ENCODE measurements at places on chromosomes 3 and 15. TPM values are rescaled to one million over a fixed set of nuclear protein-coding genes. Genes with fewer than 3 reads are reported as not detected.

DNA sequence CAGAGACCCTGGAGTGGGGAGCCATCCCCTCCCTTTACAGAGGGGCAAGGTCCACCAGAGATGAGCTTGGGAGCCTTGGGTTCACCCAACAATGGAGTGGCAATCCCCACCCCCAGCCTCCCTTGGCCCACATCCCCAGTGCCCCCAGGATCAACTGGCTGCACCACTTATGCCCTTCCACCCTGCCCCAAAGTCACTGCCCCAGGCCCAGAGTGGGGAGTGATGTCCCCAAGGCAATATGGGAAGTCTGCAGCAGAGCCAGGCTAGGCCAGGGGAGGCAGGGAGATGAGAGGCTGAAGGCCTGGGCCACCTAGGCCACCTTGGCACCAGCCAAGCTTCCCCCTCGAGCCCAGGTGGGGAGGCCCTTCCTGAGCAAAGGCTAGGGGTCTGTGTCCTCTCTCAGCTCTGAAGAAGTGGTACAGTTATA, 145.5 kb downstream of the SMAD6 start:
- H3K4me1 ChIP-seq: peaks cover 78% of the 10 kb centered on the region
- no peaks in the 10 kb centered on the region for H3K36me3 ChIP-seq
- no peaks in the 10 kb centered on the region for H3K27me3 ChIP-seq
- H3K27ac ChIP-seq: no peak overlapping the region
- DNase-seq: no peak
- no peak overlapping the region for H3K4me3 ChIP-seq

DNA sequence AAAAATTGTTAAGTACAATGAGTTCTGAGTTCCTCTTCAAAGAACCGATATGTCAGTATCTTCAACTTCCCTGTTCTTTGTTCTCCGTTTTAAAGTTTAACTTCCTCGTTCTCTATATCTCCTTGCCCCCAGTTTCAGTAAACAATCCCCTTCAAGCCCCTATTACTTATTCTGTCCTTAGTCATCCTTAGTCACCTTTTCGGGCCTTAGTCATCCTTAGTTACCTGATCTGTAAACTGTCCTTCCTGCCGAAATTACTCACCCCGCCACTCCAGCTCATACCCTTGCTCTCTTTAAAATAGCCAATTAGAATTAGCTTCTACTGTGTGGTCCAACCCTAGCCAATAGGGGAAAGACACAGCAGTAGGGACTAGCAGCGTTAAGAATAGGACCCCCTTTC, 1165.6 kb downstream of the NSUN3 start:
- peaks cover 8% of the 10 kb centered on the region for H3K36me3 ChIP-seq
- H3K4me3 ChIP-seq: no peak overlapping the region
- H3K27me3 ChIP-seq: no peaks in the 10 kb centered on the region
- H3K4me1 ChIP-seq: no peaks in the 10 kb centered on the region
- H3K27ac ChIP-seq: no peak overlapping the region

- peak overlapping the region; percentile 93 for H3K27ac ChIP-seq
- peak overlapping the region; percentile 30 for H3K4me3 ChIP-seq
- DNase-seq: no peak
- H3K36me3 ChIP-seq: peaks cover 4% of the 10 kb centered on the region
Observed at GRCh38 chr15:66740802-66741201, 38.8 kb downstream of the SMAD6 start.

The TUBGCP4 gene
- total RNA-seq: 26.3 TPM

- H3K4me3 ChIP-seq: no peak overlapping the region
- no peak for DNase-seq
- no peak overlapping the region for H3K27ac ChIP-seq
- no peaks in the 10 kb centered on the region for H3K27me3 ChIP-seq
- no peaks in the 10 kb centered on the region for H3K4me1 ChIP-seq
- H3K36me3 ChIP-seq: no peaks in the 10 kb centered on the region
Observed at GRCh38 chr3:94402126-94402525, 339.3 kb downstream of the NSUN3 start.

The SERINC4 gene
- 0.09 TPM for total RNA-seq

DNA sequence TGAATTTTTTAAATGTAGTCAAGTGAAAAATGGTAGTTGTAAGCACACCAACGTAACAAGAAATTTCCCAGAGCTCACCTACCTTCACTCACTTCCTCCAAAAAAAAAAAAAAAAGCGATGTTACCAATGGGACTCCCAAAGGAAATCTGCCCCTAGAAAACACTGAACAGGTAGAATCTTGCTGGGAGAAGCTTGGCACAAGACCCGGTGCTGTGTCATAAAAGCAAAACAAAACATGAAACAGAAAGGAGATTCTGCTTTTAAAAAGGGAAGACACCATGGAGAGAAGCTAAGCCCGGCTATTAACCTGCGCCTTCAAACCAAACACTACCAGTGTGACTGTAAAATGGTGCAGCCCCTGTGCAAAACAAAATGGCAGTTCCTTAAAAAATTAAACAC, 40.5 kb downstream of the PGPEP1L start:
- H3K27me3 ChIP-seq: no peaks in the 10 kb centered on the region
- peaks cover 14% of the 10 kb centered on the region for H3K36me3 ChIP-seq
- H3K4me3 ChIP-seq: no peak overlapping the region
- peak overlapping the region; percentile 44 for H3K27ac ChIP-seq
- no peak for DNase-seq
- H3K4me1 ChIP-seq: peaks cover 26% of the 10 kb centered on the region

DNA sequence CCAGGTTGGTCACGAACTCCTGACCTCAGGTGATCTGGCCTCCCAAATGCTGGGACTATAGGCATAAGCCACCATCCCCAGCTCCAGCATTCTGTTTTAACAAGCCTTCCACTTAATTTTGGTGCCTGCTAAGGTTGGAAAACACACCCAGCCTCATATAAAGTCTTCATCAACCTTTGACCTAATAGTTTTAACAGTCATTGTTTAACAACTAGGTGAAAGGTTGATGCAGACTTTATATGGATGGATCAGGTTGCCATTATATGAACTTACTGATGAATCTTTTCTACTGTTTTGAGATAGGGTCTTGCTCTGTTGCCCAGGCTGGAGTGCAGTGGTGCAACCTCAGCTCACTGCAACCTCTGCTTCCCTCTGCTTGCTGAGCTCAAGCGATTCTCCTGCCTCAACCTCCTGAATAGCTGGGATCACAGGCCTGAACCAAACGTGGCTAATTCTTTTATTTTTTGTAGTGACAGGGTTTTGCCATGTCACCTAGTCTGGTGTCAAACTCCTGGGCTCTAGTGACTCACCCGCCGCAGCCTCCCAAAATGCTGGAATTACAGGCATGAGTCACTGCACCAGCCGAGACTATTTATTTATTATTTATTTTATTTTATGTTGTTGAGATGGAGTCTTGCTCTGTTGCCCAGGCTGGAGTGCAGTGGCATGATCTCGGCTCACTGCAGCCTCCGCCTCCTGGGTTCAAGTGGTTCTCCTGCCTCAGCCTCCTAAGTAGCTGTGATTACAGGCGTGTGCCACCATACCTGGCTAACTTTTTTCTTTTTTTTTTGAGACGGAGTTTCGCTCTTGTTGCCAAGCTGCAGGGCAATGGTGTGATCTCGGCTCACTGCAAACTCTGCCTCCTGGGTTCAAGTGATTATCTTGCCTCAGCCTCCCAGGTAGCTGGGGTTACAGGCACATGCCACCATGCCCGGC, 3.1 kb upstream of the RPAP1 start:
- H3K36me3 ChIP-seq: no peaks in the 10 kb centered on the region
- no peak for DNase-seq
- no peak overlapping the region for H3K27ac ChIP-seq

The GRK7 gene
- total RNA-seq: 0.11 TPM

- no peak overlapping the region for H3K27ac ChIP-seq
- H3K27me3 ChIP-seq: peaks cover 13% of the 10 kb centered on the region
- no peak for DNase-seq
- no peaks in the 10 kb centered on the region for H3K36me3 ChIP-seq
- H3K4me1 ChIP-seq: peaks cover 31% of the 10 kb centered on the region
Observed at GRCh38 chr15:67036775-67037555, 28.4 kb upstream of the SMAD3 start.
